Upper lobe of right lung (tissue), 1 donor: ENCODE measurements at places on chromosomes 2 and 18. TPM values are rescaled to one million over a fixed set of nuclear protein-coding genes. Genes with fewer than 3 reads are reported as not detected.

Gene REG3A
- total RNA-seq, result not detected

- no peak for DNase-seq
- no peaks in the 10 kb centered on the region for H3K4me1 ChIP-seq
- H3K27me3 ChIP-seq, result peaks cover 17% of the 10 kb centered on the region
- H3K4me3 ChIP-seq, result no peak overlapping the region
- H3K27ac ChIP-seq, result no peak overlapping the region
These were observed 36.3 kb downstream of the CELF4 start for GRCh38 chr18:37529296-37529695.

DNA sequence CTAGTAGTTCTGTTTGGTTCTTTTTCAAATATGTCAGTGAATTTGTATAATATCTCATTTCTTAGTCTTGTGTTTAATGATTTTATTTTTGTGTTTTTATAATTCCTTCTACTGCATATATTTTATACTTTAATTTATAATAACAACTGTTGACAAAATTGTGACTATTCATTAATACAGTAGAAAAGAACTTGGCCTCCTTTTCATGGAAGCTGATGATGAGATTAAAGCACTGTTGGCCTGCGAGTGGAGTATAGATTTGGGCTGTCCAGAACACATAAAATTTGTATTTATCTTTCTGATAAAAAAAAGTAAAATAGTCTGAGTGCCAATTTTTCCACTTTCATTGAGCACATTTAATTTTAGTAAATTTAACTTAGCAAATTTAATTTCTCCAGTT is 12.1 kb downstream of the CFLAR start:
- peaks cover 100% of the 10 kb centered on the region for H3K4me1 ChIP-seq
- no peaks in the 10 kb centered on the region for H3K27me3 ChIP-seq
- peak overlapping the region; percentile 100 for H3K27ac ChIP-seq
- peak overlapping the region; percentile 83 for H3K4me3 ChIP-seq
- H3K36me3 ChIP-seq, result peaks cover 22% of the 10 kb centered on the region

Gene ARHGEF4
- total RNA-seq, result 11.1 TPM

DNA sequence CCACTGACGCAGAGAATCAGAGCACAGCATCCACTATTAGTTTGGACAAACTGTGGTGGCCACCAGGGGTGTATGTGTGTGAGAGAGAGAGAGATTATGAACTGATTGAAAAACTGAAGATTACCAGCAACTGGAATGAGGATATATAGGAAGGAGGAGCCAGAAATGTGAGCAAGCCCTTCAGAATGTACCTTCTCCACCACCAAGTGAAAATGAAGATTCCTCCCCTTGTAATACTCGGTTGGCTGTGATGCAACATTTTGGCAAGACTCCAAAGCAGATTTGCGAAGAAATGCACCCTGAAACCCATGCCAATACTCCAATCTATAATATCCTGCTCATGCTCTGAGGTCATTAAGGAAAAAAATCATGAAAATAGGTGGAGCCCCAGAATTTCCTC is 121.2 kb upstream of the SLC35G4 start:
- no peak for DNase-seq
- H3K27me3 ChIP-seq, result no peaks in the 10 kb centered on the region
- no peak overlapping the region for H3K27ac ChIP-seq
- H3K4me3 ChIP-seq, result no peak overlapping the region

GRCh38 chr18:8984131-8984721 is 118.3 kb upstream of the NDUFV2 start:
- H3K27ac ChIP-seq, result no peak overlapping the region
- H3K36me3 ChIP-seq, result no peaks in the 10 kb centered on the region
- no peak for DNase-seq

Gene PLGLB2
- total RNA-seq, result 2.4 TPM

Gene IL18RAP
- 4.9 TPM for total RNA-seq

DNA sequence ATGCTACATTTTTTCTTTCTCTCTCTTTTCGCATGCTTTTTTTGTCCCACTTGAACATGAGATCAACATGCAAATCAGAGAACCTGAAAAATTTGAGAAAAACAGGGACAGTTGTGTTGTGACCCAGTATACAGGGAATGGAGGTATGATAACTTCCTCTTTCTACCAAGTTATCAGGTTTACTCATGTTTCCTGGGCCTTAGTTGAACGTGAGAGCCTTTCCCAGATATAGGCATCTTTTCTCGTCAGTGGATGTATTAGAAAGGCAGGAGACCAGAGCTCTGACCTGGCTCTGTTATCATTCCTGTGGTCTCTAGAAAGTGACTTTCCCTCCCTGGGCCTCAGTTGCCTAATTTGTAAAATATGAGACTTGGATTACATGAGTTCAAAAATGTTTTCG is 30.1 kb upstream of the FAM117B start:
- no peak for DNase-seq
- H3K27me3 ChIP-seq, result no peaks in the 10 kb centered on the region
- H3K4me3 ChIP-seq, result no peak overlapping the region
- H3K4me1 ChIP-seq, result no peaks in the 10 kb centered on the region
- H3K27ac ChIP-seq, result no peak overlapping the region
- H3K36me3 ChIP-seq, result no peaks in the 10 kb centered on the region

GRCh38 chr2:101622210-101623030 is 75.1 kb upstream of the MAP4K4 start:
- no peak for DNase-seq
- H3K27ac ChIP-seq, result no peak overlapping the region
- H3K36me3 ChIP-seq, result no peaks in the 10 kb centered on the region
- no peaks in the 10 kb centered on the region for H3K27me3 ChIP-seq

GRCh38 chr2:138503087-138503442 is 1.5 kb downstream of the SPOPL start:
- H3K4me3 ChIP-seq, result peak overlapping the region; percentile 91
- DNase-seq, result no peak
- peak overlapping the region; percentile 91 for H3K27ac ChIP-seq
